Stimulated activated CD4-positive, alpha-beta T cell treated with anti-CD3 and anti-CD28 coated beads, Interleukin-1b, Interleukin-23, amount 100 ng/mL, for 48 hours (primary cell): ENCODE measurements at places on chromosomes 4 and X.

- DNase-seq, result peak; percentile 45
Measured at GRCh38 chrX:12975670-12975965, 708 bp downstream of the TMSB4X start.

DNA sequence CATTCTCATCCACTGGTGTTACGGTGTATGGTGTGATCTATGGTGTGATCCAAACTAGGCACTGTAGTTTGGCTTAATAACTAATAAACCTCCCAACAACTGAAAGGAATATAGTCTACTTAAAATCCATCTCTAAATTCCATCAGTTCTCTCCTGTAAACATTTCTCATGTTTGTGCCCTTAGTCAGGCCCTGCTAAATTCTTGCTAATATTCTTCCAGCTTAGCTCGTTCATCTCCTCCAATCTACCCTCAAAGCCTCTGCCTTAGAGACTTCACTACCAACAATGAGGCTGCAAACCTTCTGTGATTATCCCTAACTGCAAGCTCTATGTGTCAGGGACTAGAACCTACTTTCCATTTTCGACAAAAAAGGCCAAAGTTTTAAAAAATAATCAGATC lies 28.1 kb downstream of the ZAR1 start:
- DNase-seq, result no peak

DNA sequence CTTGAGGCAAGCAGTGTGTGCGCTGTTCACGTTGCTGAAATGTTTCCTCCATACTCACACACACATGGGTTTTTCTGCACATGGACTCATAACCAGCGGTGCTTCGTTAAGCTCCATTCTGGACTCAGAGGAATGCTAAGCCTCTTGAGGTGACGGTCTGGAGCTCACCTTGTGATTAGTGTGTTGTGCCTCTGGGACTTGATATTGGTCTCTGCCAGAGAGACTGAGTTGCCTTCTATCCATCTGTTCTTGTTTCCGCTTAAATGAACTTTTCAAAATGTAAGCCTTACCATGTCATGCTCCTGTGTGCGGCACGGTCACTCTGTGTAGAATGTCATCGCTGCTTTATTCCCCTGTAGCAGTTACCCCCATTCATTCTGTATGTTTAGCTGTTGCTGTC lies 42.5 kb downstream of the ADD1 start:
- no peak for DNase-seq

- no peak for DNase-seq
Measured at GRCh38 chrX:147910607-147911006, 1.1 kb upstream of the FMR1 start.

- no peak for DNase-seq
Measured at GRCh38 chr4:189765301-189765700, 175.4 kb upstream of the FRG1 start.
